ENCODE measurements at places on chromosomes 4 and X.

GRCh38 chr4:140363051-140363450 lies 10.4 kb upstream of the SCOC start:
- no peaks in the 10 kb centered on the region for H3K36me3 ChIP-seq
- H3K4me3 ChIP-seq, result no peak overlapping the region
- peaks cover 10% of the 10 kb centered on the region for H3K27me3 ChIP-seq
- DNase-seq, result no peak

- H3K27me3 ChIP-seq, result no peaks in the 10 kb centered on the region
- H3K4me3 ChIP-seq, result no peak overlapping the region
- no peaks in the 10 kb centered on the region for H3K4me1 ChIP-seq
- no peaks in the 10 kb centered on the region for H3K36me3 ChIP-seq
These were observed 79.7 kb downstream of the KIT start for GRCh38 chr4:54737421-54737820.

GRCh38 chr4:10007436-10007740 lies 13.9 kb downstream of the SLC2A9 start:
- H3K27ac ChIP-seq, result no peak overlapping the region
- no peaks in the 10 kb centered on the region for H3K27me3 ChIP-seq
- H3K4me1 ChIP-seq, result peaks cover 22% of the 10 kb centered on the region
- H3K4me3 ChIP-seq, result no peak overlapping the region

- no peak for DNase-seq
- H3K27ac ChIP-seq, result no peak overlapping the region
- no peaks in the 10 kb centered on the region for H3K36me3 ChIP-seq
- H3K4me3 ChIP-seq, result no peak overlapping the region
- H3K27me3 ChIP-seq, result no peaks in the 10 kb centered on the region
These were observed 148.9 kb downstream of the GALNTL6 start for GRCh38 chr4:171962110-171962509.

- peaks cover 51% of the 10 kb centered on the region for H3K27me3 ChIP-seq
- H3K27ac ChIP-seq, result no peak overlapping the region
- H3K36me3 ChIP-seq, result no peaks in the 10 kb centered on the region
- peaks cover 15% of the 10 kb centered on the region for H3K4me1 ChIP-seq
- H3K4me3 ChIP-seq, result peak overlapping the region; percentile 81
These were observed 1.3 kb downstream of the PTPN13 start for GRCh38 chr4:86595426-86595805.

GRCh38 chr4:158523990-158524535 lies 2.4 kb downstream of the RXFP1 start:
- no peak overlapping the region for H3K4me3 ChIP-seq
- H3K27ac ChIP-seq, result no peak overlapping the region
- H3K27me3 ChIP-seq, result peaks cover 9% of the 10 kb centered on the region
- no peak for DNase-seq
- H3K36me3 ChIP-seq, result no peaks in the 10 kb centered on the region
- H3K4me1 ChIP-seq, result no peaks in the 10 kb centered on the region

DNA sequence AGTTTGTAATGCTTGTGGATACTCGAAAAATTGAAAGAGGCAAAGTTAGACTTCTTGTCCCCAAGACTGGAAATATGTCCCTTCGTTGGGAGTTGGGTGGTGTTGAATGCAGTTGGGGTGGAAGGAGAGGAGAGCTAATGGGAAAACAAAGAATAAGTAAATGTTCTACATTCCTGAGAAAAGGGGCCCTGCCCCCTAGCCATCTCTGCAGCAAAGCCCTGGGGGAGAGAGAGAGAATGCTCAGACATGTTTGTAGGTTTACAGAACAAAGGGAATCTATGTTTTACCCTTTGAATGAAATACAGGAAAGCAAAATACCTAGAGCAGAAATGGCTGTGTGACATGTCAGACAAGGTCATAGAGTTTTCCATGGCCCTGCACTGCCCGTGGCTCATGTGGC lies 88.1 kb downstream of the RASL11B start:
- no peaks in the 10 kb centered on the region for H3K36me3 ChIP-seq
- no peaks in the 10 kb centered on the region for H3K4me1 ChIP-seq
- DNase-seq, result no peak
- H3K27ac ChIP-seq, result no peak overlapping the region
- H3K27me3 ChIP-seq, result no peaks in the 10 kb centered on the region
- no peak overlapping the region for H3K4me3 ChIP-seq

DNA sequence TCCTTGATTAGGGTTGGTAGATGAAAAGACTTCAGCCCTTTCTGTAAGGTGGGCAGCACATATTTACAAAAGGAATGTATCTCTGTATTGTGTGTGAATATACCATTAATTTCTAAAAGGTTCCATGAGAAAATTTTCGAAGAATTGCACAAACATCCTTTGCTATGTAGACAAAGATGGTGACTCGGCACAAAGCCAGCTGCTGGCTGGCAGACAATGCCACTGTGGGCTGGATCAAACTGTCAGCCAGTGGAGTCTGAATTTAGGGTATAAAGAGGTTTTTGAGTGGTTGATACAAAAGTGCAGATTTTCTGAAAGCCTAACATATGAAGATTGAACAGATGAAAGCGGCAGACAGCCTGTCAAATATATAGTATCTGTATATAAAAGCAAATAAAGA lies 5.6 kb upstream of the TXK start:
- peaks cover 54% of the 10 kb centered on the region for H3K4me1 ChIP-seq
- peak overlapping the region; percentile 93 for H3K27ac ChIP-seq
- H3K36me3 ChIP-seq, result peaks cover 3% of the 10 kb centered on the region
- no peaks in the 10 kb centered on the region for H3K27me3 ChIP-seq

- peak; percentile 75 for DNase-seq
- H3K36me3 ChIP-seq, result peaks cover 15% of the 10 kb centered on the region
- H3K27ac ChIP-seq, result no peak overlapping the region
- H3K4me1 ChIP-seq, result peaks cover 39% of the 10 kb centered on the region
- peak overlapping the region; percentile 80 for H3K4me3 ChIP-seq
- H3K27me3 ChIP-seq, result peaks cover 19% of the 10 kb centered on the region
These were observed 7.0 kb downstream of the TNIP3 start for GRCh38 chr4:121156822-121157769.

All from activated CD4-positive, alpha-beta T cell treated with anti-CD3 and anti-CD28 coated beads, Interleukin-2, amount 10 ng/mL, durations not matched to agents 24 days and 14 days (primary cell).